ENCODE measurements at places on chromosomes 16 and 17.

DNA sequence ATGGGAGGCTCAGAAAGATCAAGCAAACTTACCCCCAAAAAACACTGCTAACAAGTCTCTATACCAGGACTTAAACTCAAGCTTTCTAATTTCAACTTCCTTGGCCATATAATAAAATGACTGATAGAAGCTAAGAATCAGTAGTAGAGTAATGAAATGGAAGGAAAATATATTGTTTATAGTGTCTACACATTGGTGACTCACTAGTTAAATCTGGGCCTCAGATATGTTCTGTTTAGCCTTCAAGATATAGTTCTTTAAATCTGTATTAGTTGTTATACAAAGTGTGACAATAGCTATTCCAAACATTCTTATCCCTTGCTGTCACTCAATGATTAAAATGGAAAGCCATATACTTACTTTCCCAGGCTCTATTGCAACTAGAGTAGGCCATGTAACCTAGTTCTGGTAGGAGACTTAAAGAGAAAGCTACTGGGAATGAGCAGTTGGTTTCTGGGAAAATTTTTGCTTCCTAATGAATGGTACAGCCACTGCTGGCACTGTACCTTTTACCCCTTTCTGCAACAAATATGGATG is 18.3 kb downstream of the SSH2 start:
- DNase-seq: no peak

- DNase-seq: peak; percentile 65
These were observed 46.3 kb downstream of the VMP1 start for GRCh38 chr17:59753522-59754467.

DNA sequence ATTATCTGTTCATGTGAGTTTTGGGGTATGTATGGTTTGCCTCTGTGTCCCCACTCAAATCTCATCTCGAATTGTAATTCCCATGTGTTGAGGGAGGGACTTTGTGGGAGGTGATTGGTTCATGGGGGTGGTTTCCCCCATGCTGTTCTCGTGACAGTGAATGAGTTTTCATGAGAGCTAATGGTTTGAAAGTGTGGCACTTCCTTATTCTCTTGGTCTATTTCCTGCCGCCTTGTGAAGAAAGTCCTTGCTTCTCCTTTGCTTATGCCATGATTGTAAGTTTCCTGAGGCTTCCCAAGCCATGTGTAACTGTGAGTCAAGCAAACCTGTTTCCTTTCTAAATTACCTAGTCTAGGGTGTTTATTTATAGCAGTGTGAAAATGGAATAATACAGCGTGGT is 128.1 kb upstream of the HS3ST4 start:
- DNase-seq: no peak

- DNase-seq: no peak
These were observed 8.1 kb upstream of the YPEL3 start for GRCh38 chr16:30104090-30104489.

DNA sequence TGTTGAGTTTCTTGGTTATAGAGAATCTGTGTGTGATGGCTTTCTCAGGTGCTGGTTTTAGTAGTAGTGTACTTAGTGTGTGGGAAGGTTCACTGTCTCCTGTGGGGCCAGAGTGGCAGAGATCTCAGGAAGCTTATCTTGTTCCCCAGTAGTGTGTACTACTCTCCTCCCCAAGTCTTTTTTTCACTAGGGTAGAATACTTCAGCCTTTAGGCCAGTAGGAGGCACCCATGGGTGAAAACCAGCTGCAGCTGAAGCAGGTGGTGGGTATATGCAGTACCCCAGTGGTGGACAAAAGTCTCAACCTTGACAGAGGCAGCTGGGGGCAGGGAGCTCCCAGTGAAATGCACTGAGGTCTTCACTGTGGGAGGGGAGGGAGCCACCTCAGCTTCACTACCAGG is 109.9 kb downstream of the PHKB start:
- DNase-seq: no peak

DNA sequence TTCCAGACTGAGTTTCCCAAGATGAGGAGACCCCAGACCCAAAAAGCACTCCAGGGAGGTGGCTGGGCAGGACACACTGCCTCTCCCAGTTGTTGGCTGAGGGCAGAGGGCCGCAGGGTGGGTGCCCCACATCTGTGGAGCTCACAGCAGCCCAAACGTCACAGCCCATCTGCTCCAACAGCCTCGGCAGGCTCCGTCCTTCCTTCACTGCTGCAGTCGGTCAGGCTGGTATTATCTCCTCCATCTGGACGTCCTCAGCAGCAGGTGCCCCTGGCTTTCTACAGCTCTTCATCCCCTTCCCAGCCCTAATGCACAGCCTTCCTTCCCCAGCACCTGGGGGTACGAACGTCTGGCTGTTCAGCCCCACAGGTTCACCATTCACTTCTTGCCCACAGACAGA is 55.2 kb downstream of the PRMT7 start:
- DNase-seq: no peak

DNA sequence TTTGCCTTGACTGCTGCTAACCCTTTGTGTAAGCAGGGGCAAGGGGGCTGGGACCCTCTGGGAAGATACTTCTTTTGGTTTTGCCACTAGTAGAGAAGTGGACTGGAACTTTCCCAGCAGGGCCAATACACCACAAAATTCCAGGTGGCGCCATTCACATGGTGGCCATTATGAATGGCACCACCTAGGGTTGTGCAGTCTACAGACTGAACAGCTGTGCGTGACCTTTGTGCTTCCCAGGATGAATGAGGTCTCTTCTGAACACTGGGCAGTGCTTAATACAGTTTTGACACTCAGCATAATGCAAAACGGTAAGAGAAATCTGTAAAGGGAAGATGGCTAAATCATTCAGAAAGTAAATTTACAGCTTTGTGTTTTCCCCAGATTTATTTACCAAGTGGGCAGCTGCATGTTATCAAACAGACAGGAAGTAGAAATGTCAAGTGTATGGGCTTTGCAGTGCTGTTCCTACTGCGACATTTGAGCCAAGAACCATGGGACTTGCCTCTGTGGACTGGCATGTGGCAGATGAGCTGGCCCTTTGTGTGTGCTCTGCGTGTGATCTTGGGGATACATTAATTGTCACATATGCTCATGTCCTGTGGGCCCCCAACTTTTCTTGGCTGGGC is 9.2 kb downstream of the SYT17 start:
- DNase-seq: no peak

DNA sequence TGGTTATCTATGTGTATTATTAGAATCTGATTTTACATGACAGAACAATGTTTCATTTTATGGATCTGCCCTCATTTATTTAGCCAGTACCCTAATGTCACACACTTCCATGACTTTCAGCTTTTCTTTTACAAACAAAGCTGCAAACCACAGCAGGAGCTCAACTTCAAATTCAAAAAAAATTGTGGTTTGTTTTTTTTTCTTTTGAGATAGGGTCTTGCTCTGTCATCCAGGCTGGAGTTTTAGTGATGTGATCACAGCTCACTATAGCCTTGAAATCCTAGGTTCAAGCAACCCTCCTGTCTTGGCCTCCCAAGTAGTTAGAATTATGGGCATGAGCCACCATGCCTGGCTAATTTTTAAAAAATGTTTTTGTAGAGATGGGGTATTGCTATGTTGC is 8.2 kb upstream of the MPRIP start:
- no peak for DNase-seq

GRCh38 chr16:76784530-76784929 is 406.5 kb upstream of the MON1B start:
- no peak for DNase-seq

GRCh38 chr17:77312061-77312701 is 171.4 kb downstream of the SEC14L1 start:
- no peak for DNase-seq

GRCh38 chr17:68734187-68734900 is 133.2 kb upstream of the FAM20A start:
- no peak for DNase-seq

DNA sequence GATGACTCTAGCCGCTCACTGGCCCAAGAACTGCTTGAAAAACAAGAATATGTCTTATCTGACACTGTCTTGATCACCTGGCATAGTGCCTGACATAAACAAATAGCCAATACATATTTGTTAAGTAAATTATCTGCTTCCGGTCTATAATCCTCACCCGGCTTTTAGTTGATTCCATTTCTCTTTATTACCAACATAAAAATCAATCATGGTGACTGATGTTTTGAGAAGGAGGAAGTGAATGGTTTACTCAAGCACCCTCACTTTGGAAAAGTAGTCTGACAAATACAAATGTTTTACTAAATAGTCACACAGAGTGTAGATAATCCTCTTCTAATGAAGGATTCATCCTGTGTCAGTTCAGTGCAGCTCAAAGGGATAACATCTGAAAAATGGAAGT is 47.0 kb downstream of the SKAP1 start:
- no peak for DNase-seq

- no peak for DNase-seq
These were observed 13.5 kb downstream of the SDR42E1 start for GRCh38 chr16:81997738-81998137.

DNA sequence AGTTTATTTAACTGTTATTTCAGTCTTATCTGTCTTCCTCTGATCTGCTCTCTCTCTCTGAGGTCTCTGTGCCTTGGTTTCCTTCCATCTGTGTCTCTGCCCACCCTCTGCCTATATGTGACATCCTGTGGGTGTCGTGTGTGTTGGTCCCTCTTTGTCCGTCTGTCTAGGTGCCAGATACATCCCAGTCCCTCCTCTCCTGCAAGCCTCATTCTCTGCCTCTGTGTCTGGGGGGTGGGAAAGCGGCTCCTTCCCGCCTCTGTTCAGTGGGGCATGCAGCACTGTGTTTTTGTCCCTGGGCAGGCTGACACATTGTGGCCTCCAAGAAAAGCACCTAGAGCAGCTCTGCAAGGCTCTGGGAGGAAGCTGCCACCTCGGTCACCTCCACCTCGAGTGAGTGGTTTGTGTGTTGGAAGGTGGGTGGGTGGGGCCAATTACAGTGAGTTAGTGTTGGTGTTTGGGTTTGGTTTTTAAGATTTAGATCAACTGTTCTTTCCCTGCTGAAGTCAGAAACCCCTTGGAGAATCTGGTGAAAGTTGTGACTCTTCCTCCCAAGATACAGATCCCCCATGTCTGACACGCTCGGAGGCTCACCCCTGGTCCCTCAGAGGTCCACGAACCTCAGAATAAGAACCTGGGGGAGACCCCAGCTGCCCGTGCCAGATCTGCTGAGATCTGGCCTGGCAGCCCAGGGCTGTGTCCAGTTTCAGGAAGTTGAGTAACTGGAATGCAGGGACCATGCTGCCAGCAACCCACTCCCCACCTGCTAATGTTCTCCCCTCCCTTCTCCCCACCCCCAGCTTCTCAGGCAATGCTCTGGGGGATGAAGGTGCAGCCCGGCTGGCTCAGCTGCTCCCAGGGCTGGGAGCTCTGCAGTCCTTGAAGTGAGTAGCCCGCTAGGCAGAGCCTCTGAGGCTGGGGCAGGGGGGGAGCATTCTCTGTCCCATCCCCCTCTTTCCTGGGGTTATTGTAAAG is 50.9 kb upstream of the CPNE2 start:
- DNase-seq: no peak

DNA sequence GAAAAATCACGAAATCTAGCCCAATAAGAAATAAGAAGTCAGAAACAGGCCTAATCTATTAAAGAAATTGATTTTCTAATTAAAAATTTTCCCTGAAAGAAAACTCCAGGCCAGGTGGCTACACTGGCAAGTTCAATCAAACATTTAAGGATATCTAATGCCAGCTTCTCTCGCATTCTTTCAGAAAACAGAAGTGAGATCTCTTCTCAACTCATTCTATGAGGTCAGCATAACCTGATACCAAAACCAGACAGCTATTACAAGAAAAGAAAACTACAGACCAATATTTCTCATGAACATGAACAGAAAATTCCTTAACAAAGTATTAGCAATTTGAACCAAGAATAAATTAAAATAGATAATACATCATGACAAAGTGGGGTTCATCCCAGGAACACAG is 52.4 kb downstream of the AXIN2 start:
- no peak for DNase-seq

DNA sequence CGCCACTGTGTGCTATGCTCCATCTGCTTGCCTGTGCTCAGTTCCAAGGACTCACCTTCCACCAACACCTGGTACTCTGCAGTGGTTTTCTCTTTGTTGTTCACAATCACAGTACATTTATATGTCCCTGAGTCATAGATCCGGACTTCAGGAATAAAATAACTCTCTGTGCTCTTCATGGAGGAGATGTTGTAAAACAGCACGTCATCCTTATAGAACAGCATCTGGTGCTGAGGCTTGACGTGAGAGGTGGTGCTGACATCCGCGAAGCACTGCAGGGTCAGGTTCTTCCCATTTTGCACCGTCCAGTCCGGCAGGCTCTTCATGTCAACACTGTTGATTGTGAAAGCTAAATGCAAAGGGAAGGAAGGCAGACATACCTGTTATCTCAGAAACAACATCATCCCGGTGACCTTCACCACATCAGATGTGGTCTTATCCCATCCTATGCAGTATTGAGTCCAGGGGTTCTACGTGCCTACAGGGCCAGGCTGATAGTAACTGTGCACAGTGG is 12.8 kb downstream of the PECAM1 start:
- DNase-seq: no peak

- DNase-seq: no peak
These were observed 1.7 kb downstream of the HS3ST3B1 start for GRCh38 chr17:14302431-14303099.

- no peak for DNase-seq
These were observed 270.0 kb downstream of the SLC39A11 start for GRCh38 chr17:72822358-72823023.

DNA sequence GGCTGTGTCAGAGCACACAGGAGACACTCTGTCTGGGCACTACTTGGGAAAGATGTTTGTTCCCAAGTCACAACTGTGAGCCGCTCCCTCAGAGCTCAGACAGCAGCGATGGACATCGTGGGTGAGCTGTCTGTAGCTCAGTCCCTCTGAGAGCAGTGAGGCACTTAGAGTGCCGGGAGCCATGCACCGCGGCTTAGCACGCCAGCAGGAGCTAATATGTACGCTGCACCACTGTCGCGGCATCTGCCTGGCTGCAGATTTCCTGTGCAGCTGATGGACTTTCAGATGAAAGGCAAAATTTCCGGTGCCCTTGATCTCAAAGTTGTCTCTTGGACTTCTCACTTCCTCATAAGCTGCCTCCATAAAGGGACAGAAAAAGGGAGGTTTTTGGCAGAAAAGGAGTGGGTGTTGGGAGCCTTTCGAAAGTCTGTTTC is 92.8 kb upstream of the ZNF469 start:
- DNase-seq: no peak

DNA sequence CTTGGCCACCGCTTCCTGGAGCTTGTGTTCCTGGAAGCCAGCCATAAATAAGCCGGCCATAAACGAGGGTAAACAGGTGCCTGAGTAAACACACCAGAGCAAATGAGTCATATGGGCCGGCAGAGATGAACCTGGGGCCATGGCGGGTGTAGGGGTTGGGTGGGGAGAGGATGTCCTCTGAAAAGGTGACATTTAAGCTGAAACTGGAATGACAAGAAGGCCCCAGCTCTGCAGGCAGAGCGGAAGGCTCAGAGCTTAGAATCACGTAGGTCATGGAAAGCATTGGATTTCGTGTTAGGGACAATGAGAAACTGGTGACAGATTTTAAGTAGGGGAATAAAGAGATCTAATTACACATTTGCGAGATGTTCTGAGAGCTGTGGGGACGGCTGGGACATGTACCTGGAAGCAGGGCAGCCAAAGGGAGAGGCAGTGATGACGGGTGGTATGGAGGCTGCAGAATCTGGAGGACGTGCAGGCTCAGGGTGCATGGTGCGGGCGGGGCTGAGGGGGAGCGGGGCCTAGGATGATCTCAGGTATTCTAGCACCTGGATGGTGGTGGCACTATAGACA is 8.1 kb upstream of the DNASE1 start:
- no peak for DNase-seq

Data from AG04449 (cell line).